ENCODE measurements at places on chromosomes 4 and X.

GRCh38 chr4:177444911-177445736 is 2.9 kb upstream of the AGA start:
- no peak for DNase-seq

DNA sequence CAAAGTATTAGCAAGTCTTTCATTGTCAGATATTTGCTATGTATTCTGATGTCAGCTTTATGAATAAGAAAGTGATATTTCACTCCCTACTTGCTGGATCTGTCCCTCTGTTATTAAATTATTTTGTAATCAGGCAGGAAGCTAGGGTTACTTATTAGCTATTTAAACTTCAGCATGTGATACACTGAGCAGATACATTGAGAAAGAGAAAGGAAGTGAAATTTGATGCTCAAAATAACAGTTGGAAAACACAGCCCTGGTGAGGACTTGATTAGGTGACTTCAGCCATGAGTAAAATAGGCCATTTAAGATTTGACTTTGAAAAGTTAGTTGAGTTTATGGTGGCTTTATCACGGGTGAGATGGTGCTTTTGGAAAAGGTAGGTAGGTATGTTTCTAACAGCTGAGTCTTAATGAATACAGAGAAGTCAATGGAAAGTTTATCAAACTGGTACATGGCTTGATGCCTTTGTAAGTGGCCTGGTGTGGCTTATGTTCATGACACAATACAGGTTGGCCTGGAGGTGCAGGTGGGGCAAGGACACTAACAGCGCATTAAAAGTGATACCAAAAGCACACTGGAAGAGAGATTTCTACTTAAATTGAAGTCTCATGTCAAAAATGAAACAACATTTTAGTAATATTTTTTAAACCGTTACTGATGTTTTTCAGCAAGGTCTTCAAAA is 321.2 kb upstream of the SPOCK3 start:
- DNase-seq: no peak

GRCh38 chr4:143256456-143256855 is 71.7 kb downstream of the USP38 start:
- DNase-seq: no peak

GRCh38 chr4:174332741-174333493 is 49.2 kb downstream of the CEP44 start:
- DNase-seq: no peak

DNA sequence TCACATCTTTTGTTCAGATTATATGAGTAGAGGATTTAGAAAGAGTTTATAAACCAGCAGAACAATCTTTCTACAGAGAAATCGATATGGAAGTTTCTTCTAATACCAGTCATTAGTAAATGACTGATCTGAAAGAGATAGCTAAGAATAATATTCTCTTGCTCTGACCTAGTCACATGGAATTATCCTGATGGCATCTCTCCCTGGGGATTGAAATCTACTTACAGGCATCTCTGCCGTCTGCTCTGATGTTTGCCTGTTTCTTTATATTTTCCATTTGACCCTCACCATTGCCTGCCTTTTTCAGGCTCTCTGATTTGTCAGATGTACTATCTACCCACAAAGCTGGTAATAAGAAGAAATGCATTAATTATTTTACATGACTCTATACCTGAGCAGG is 1157.3 kb downstream of the PCDH7 start:
- no peak for DNase-seq

DNA sequence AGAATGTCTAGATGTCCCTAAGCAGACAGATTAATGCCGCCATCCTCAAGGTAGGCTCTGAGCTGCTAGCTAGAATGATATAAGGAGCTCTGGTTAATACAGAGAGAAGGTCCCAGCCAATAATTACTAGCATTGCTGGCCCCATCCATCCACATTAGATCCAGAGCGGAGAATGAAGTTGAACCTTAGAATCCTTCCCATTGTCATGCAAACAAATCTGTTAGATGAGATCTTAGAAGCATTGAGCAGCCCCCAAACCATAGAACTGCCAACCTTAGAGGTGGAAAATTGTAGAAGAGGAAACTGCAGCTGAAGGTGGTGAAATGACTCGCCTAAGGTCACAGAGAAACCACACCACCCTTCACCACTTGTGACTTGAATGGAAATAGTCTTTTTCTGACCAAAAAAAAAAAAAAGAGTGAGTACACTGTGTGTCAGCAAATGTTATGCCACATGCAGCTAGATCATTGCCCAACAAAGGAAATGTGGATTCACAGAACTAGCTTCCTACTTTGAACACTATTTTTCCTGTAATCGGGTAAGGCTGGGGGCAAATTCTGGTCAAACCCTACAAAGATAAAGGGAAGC is 162.1 kb downstream of the SMIM20 start:
- peak; percentile 41 for DNase-seq

- DNase-seq: no peak
Observed at GRCh38 chr4:7393601-7394575, 40.8 kb downstream of the PSAPL1 start.

GRCh38 chrX:100883654-100884053 is 9.5 kb upstream of the NOX1 start:
- DNase-seq: no peak

- no peak for DNase-seq
Observed at GRCh38 chrX:44010626-44011025, 37.4 kb upstream of the NDP start.

DNA sequence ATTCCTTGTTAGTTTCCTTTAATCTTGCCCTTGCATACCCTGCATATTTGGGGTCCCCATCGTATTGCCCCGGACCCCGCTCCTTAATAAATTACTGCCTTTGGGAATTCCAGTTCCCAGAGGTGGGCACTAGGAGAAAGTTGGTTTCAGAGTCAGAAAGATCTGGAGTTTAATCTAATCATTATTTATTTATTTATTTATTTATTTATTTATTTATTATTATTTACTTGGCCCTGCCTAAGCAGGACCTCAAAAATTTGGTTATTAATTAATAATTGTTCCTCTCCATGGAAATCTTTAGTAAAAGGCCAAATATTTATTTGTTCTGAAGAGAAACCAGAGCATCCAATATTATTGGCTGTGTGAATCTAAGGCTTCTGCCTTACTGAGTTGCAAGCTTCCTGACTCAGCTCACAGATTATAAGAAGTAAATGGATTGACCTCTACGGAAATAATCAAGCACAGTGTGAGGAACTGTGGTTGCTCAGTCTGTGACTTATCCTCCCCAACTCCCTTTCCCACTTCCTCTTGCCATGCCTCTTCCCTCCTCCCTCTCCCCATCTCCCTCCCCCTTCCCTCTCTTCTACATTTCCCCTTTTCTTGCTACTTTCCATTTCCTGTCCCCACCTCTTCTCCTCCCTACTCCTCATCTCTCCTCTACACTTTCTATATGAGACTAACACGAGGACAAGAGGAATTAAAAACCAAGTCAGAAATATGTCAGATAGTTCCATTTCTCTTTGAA is 61.5 kb upstream of the AP1S2 start:
- DNase-seq: no peak

DNA sequence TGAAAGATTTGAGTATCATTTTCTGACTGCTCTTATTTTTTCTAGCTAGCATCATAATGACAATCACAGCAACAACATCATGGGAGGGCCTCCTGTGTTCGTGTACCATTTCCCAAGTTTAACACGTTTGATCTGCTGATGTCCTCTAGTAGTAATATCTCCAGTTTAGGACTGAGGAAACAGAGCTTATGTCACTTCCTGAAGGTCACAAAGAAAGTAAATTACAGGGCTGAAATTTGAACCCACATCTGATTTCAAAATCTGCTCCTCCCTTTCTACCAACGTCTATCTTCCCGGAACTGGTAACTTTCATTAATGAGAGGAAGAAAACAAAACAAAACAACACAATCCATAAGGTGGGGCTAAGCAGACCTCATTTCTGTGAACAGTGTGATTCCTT is 302.7 kb downstream of the PACRGL start:
- DNase-seq: no peak

- DNase-seq: no peak
Observed at GRCh38 chr4:27381815-27382214, 521.2 kb downstream of the STIM2 start.

DNA sequence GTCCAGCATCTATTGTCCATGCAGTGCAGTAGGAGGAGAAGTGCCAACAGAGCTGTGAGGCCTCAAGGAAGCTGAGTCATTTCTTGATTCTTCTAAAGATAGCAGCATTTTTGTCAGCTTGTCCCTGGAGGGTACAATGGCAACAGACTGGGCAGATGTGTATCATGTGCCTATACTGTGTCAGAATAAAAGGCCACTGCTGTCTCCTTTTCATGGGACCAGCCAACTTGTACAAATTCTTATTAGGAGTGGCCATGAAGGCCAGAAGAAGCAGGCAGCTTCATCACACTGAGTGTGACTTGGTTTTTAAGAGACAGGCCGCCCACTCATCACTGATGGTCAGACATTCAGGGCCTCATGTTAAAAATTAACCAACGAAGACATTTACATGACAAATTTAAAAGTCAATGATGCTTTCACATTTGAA is 185.0 kb upstream of the FAM241A start:
- DNase-seq: no peak

GRCh38 chrX:100645106-100645505 is 1.1 kb downstream of the SRPX2 start:
- no peak for DNase-seq

GRCh38 chrX:132041015-132041414 is 17.9 kb downstream of the STK26 start:
- DNase-seq: no peak

DNA sequence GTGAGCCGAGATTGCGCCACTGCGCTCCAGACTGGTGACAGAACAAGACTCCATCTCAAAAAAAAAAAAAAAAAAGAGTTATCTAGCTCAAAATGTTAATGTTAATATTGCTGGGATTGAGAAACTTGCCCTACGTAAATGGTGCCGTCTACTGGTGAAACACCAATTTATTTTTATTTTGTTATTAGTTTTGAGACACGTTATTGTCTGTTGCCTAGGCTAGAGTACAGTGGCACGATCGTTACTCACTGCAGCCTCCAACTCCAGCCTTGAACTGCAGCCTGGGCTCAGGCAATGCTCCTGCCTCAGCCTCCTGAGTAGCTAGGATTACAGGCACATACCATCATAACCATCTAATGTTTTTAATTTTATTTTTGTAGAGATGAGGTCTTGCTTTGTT is 262.8 kb downstream of the BMPR1B start:
- DNase-seq: no peak

DNA sequence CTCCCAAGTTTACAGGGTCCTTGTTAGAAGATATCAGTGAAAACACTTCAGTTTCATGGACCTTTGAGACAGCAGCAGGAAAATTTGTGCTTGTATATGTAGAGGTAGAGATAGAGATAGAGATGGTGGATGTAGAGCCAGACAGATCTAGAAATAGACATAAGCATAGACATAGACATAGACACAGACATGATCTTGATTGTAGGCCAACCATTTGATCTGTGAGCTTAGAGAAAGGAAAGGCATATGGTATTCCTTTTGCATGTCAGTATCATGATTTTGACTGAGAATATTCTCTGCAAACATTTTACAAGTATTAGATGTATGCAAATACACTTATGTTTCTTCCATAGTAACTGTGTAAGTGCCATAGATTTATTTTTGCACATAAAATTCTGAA is 65.0 kb downstream of the PRKG2 start:
- DNase-seq: no peak

DNA sequence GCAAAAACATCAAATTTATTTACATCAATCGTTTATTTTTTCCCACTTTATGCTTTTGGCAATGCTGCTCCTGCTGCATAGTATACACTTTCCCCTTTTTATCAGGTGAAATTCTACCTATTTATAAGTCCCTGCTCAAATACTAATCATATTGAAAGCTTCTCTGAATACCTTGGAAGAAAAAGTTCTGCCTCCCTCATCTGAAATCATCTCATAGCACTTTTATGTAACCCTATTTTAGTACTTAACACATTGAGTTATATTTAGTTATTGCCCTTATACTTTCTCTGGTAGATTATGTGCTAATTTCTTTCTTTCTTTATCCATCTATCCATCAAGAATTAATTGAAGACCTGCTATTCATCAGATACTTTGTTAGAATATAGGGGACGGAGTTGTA is 1.1 kb upstream of the WDR17 start:
- no peak for DNase-seq

DNA sequence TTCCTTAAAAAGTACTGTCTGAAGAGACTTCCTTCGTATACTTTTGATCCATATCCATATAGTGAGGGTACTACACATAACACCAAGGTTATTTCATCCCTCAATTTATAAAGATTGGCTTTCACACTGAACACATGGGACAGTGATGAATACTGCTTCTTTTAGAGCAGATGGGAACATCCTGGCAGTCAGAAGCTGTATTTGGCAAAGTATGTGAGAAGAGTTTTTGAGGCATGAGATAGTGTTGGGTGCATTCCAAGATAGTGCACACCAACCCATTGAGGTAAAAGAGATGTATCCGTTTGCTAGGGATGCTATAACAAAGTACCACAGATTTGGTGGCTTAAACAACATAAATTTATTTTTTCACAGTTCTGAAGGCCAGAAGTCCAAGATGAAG is 141.1 kb downstream of the MOSPD2 start:
- DNase-seq: no peak

GRCh38 chr4:88219099-88219498 is 60.7 kb upstream of the ABCG2 start:
- DNase-seq: no peak

GRCh38 chr4:188363196-188363595 is 224.0 kb downstream of the TRIML1 start:
- DNase-seq: no peak

- no peak for DNase-seq
Observed at GRCh38 chrX:134753718-134754008, 95.4 kb upstream of the PLAC1 start.

DNA sequence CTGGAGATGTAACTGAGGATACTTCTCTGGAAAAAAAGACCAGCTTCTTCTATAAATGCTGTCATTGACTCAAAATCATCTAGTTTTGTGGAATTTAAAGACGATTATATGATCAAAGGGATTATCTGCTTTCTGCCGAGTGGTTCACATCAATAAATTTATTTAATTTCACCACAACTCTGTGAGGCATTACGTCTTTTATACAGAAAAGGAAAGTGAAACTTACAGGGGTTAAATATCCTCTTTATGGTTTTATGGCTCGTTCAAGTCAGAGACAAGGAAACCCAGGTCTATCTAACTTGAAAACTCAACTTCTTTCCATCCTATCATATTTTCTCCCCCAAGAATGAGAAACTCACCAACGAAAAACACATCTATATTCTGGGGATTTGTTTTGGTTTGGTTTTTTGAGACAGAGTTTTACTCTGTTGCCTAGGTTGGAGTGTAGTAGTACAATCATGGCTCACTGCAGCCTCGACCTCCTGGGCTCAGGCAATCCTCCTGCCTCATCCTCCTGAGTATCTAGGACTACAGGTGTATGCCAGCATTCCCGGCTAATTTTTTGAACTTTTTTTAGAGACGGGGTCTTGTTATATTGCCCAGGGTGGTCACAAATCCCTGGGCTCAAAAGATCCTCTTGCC is 377.9 kb upstream of the EMCN start:
- no peak for DNase-seq

DNA sequence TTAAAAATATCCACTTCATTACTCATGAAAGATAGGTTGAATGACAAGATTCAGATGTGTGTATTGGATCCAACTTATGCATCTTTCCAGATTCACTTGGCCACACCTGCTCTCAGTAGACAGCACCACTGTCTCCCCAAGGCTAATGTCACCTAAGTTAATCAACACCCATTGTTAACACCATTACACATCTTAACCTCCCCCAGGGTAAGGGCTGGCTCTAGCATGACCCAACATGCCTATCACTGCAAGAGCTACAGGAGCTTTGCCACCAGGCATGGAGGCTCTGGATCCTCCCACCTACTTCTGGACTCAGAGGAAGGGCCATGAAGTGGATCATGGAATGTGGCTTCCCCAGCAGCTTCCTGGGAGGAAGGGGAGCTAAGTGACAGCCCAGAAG is 32.8 kb upstream of the LSM6 start:
- no peak for DNase-seq

- DNase-seq: no peak
Observed at GRCh38 chr4:22719218-22719617, 26.5 kb downstream of the GBA3 start.
